Common myeloid progenitor, CD34-positive (primary cell): ENCODE measurements at places on chromosomes 7 and 10.
A peak's percentile ranks its signal among the peaks of the same experiment; 100 is the strongest.

- DNase-seq = no peak
These were observed 213.8 kb upstream of the PLXNA4 start for GRCh38 chr7:132790104-132790503.

- DNase-seq = no peak
These were observed 90.4 kb downstream of the KCND2 start for GRCh38 chr7:120363414-120363813.

- no peak for DNase-seq
These were observed 46.8 kb downstream of the NPVF start for GRCh38 chr7:25181532-25181931.

DNA sequence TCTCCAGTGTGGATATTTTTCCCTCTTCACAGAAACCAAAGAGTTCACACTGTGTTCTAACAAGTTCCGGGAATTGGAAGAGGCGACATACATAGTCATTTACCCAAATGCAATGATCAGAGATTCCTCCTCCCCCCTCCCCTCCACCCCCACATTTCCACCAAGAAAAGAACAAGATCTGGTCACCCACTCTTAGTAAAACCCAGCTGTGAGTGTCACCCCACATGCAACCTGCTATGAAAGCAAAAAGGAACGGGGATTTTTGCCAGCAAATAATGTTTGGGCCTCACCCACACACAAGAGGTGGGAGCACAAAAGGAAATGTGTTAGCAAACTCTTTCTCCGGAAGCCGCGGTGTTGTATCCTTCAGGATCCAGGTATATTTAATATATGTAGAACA, 745.0 kb upstream of the AUTS2 start:
- DNase-seq = no peak

- DNase-seq = peak; percentile 96
These were observed at the start of gene MACC1 for GRCh38 chr7:20217193-20217948. TSS of gene MACC1 (minus strand) at chr7:20217384. CDS start at chr7:20161862, 55,522 bp downstream.

DNA sequence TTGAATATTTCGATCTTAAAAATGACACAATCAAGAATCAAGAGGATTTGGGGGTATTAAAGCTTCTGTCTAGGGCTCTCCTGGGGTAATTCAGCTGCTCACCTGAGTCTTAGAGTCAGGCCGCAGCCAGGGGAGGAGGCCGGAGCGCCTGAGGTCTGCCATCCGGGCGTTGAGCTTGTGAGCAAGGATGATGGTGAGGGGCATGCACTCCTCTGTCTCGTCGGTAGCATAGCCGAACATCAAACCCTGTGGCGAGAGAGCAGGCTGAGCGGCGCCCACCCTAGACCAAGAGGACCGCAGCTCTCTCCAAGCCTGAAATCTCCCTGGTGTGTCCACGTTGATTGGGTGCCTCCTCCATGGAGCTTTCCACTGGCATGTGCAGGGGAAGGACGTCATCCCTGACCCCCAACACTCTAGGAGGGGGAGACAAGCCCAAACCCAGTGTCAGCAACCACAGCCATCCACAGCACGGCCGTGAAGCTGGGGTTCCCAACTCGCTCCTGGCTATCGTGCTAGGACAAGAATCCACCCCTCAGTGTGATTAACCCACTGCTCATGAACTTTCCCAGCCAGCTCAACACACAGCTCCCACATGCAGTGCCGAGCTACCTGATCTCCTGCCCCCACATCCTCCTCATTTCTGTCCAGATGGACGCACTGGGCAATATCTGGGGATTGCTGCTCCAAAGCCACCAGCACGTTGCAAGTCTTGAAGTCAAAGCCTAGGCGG, 9.2 kb downstream of the MAT1A start:
- no peak for DNase-seq

- no peak for DNase-seq
These were observed 364.2 kb downstream of the SUGCT start for GRCh38 chr7:40498924-40499510.

DNA sequence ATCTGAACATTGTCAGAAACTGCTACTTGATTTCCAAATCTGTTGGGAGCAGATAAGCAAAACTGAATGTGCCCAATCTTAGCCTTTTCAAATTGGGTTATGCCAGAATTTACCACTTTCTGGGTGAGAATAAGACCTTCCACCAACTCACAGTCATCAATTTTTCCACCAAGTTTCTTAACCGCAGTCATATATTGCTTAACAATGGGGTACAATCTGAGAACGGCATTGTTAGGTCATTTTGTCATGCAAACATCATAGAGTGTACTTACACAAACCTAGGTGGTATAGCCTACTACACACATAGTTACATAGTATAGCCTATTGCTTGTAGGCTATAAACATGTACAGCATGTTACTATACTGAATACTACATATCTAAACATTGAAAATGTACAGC, 16.0 kb downstream of the MRPS33 start:
- DNase-seq = no peak

- peak; percentile 78 for DNase-seq
These were observed 242.9 kb downstream of the PTEN start for GRCh38 chr10:88106366-88106765.

DNA sequence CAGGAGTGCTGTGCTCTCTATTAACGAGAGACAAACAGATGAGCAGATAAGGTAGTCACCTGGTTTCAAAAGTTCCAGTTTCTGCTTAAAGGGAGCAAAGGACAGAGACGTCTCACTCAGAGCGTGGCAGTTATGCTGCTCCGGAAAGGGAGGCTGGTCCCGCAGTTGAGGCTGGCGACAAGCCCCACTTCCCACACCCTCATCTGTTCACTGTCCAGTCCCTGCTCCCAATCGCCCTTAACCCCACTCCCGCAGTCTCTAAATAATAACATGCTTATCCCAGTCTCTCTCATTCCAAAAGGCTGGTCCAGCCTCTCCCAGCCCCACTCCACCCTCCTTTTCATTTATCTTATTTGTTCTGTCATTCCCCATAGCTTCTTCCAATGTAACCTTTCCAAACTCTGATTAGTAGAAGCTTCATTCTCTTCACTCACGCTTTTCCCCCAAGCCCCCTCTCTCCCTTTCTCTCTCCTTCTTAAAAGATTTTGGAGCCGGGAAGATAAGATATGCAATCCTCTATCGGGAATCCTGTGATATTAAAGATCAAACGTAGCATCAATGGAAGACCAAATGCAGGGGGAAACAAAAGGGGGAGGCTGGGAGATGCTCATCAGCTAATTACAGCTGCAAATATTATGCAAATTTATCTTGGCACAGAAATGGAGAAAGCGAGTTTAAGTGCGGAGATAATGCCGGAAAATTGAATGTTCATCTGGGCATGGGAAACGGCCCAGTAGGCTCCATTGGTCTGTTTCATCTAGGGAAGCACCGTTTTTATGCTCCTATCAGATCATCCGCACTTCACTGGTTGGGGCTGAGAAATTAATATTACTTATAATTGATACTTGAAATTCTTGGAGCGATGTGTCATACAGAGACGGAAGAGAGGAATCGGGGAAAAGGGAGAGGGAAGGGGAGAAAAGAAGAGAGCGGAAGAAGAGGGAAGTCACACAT, 16.3 kb upstream of the GATA3 start:
- DNase-seq = no peak

DNA sequence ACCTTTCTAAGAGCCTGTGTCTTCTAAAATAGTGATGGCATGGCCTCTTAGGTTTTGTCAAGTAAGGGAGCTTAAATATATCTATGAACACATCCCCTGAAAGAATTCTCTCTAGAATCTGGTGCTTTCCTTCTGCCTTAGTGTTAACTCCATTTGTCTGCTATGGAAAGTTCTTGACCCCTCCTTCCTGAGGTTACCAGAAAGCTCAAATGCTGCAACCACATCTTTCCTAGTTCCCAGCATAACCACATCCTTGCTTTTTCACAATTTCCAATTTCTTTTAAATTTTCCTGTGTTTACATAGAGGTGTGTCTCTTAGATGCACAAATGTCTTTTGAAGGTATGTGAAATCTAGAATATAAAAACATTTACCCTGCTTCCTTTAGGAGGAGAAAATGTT, 16.4 kb upstream of the GSDME start:
- DNase-seq = no peak

- DNase-seq = no peak
These were observed 70.2 kb downstream of the CAV1 start for GRCh38 chr7:116595063-116595462.

DNA sequence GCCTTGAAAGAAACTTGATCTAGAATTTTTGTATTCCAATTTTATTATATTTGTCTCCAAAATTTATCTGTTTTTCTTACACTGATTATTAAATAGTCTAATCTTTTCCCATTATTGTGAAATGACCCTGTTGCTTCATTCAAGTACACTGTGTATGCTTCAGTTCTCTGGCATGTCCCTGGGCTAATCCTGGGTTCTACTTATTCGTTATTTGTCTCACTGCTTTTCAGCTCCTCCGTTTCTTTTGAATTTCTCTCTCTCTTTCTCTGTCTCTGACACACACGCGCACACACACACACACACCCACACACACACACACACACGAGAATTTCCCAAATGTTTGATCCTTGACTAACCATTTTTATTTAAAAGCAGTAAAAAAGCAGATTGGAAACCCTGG, 768.6 kb downstream of the NRG3 start:
- DNase-seq = no peak

DNA sequence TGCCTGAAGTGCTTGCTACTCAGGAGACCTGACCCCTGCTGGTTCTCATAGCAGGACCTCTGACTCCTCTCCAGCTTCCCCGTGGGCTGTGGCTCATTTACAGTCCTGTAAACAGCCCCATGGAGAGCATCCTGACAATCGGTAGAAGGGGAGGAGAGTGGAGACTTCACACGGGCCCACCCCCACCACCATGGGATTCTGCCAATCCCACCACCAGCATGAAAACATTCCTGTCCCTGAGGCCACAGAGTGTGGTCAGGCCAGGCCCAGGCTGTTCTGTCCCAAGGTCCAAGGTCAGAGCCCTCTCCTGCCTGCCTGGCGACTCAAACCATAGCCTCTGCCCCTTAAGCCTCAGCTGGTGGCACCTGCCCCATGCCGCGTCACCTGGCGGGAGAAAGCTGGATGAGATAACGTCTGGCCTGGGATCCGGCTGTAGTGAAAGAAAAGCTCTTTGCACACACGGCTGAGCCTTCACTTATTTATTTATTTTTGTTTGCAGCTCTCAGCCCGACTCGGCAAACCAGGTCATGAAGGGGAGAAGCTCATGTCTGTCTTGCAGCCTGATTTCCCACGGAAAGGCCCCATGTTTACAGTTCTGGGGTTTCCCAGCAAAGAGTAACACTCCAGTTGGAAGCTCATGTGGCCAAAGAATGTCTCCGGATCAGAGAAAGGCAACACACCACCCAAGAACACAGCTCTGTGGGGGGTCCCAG, 293.6 kb upstream of the ZMIZ1 start:
- DNase-seq = no peak

DNA sequence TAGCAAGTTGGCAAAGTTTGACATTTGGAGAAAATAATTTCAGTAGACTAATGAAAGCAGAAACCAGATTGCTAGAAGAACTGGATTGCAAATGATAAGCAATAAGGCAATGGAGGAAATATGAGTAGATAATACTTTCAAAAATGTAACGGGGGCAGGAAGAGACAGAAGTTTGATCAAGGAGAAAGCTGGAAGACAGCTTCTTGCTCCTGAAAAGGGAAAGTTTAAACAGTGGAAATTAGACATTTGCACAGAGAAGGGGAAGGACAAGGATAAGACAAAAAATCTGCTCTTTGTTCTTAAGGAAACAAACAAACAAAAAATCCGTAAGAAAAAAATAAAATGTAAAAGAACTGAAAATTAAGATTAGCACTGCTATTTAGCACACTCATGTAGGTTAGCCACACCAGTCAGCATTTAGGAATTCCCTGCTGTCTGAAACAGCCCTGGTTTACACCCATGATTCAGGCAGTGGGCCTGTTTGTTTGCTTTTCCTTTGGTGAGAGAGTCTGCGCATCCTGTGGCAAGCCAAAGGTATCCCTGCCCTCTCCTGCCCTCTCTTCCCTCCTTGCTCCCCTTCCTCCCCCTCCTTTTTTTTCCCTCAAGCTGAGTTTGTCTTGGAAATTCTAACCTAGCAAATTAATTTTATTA, 104.3 kb upstream of the CAV2 start:
- DNase-seq = no peak

- DNase-seq = no peak
These were observed 150.9 kb downstream of the CELF2 start for GRCh38 chr10:11168423-11169090.

DNA sequence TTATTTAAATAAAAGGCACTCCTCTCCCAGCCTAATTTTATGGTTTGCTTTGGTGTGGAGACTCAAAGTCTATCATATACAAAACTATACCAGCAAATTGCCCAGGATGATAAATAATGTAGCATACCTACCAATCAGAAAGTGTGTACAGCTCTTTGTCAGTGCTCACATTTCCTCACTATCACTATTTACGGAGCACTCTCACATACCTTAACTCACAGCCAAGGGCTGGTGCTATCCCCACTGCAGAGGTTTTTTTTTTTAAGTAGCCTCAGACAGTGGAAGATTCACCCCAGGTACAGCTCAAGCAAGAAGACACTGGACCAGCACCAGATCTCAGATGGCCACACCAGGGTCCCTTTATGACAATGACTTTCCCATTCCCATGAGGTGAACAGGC, 2.5 kb downstream of the PDLIM1 start:
- DNase-seq = no peak

- DNase-seq = no peak
These were observed 81.0 kb downstream of the CELF2 start for GRCh38 chr10:11098666-11099065.

DNA sequence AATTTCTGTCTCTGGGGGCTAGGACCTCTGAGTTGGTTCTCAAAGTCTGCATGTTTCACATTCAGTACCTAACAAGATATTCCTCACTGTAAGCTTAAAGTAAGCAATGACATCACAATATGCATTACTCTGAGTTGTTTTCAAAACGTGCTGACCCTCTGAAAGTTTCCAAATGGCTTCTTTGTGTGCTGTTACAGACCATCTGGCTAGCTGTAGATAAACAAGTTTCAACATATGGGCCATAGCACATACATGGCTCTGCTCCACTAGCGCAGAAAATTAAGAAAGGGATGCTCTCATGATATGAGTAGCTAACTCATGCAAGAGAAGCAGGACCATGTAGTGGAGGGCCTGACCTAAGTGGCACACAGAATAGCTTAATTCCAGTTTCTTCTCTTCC, 119.0 kb downstream of the HTR7 start:
- no peak for DNase-seq

DNA sequence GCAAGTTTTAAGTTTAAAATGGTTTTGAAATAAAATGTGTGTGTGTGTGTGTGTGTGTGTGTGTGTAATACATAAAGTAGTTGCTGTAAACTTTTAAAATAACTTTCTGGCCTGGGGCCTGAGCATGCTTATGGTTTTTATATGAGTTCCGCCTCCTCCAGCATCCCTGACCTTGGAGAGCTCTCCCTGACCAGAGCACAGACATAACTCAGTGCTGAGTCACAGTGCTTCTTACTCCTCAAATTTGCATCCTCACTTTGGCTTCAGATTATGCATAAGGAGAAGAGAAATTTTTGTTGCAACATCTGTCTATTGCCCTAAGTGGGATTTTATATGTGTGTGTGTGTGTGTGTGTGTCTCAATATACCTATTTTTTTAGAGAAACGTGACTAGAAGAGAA, 200.8 kb downstream of the ELMO1 start:
- DNase-seq = peak; percentile 46

GRCh38 chr7:129859183-129859582, 93.6 kb downstream of the UBE2H start:
- DNase-seq = peak; percentile 91

- DNase-seq = no peak
These were observed 548.6 kb downstream of the ARL4A start for GRCh38 chr7:13236026-13236425.
